COLO829 (cell line): ENCODE measurements at places on chromosomes 12 and 14.
A peak's percentile ranks its signal among the peaks of the same experiment; 100 is the strongest.

GRCh38 chr12:51362307-51362706 is 15.8 kb upstream of the CELA1 start:
- DNase-seq = peak; percentile 42

DNA sequence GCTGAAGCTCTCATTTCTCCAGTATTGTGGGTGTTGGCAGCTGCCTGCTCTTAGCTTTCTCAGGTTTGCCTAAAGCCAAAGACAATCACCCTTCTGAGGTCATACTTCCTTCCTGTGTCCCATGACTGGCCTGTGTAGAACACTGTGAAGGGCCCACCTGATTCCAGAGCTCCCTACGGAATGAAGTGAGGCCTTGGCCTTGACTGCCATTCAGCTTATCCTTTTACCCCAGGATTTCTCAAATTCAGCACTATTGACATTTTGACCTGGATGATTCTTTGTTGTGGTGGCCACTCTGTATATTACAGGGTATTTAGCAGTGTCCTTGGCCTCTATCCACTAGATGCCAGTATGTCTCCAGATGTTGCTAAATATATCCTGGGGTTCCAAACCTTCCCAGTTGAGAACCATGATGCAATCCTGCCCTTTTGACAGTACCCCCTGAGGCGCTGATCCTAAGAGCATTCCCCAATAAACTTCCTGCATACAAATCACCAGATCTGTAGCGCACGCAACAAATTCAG is 112.3 kb upstream of the KRR1 start:
- DNase-seq = peak; percentile 60

DNA sequence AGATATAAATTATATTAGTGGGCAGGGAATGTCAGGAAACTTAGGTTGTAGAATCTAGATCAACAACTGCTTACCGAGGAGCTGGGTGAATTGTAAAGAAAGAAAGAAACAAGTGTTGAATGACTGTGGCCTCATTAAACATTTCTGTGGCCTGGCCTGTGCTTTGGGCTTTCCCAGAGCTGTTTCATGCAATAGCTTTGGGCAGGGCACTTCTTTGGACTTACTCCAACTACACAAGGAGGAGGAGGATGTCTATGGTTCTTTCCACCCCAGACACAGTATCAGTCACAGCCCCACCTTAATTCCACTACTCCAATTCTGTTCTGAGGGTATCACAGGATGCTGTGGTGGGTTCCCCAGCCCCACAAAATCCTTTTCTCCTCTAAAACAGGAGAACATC is 38.0 kb downstream of the DPF3 start:
- DNase-seq = no peak

- DNase-seq = no peak
Observed at GRCh38 chr14:60175255-60175902, 10.2 kb upstream of the DHRS7 start.

DNA sequence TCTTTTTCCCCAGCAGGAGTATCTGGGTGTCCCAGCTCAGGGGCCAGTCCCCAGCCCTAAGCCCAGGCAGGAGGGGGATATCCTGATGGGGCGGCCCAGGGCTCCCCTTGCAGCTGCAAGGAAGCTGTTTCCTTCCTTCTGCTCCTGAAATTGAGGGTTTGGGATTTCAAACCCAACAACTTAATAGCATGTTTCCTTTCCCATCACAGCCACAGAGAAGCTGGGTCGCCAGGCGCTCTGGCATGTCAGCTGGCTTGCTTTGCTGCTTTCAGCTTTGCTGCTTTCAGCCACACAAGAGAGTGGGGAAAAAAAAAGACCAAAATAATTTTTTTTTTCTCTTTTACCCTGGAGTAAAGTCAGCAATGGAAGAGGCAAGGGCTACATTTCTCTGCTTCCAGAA is 30.0 kb downstream of the HVCN1 start:
- DNase-seq = no peak

- no peak for DNase-seq
Observed at GRCh38 chr12:31474751-31475150, 116.2 kb downstream of the DENND5B start.

DNA sequence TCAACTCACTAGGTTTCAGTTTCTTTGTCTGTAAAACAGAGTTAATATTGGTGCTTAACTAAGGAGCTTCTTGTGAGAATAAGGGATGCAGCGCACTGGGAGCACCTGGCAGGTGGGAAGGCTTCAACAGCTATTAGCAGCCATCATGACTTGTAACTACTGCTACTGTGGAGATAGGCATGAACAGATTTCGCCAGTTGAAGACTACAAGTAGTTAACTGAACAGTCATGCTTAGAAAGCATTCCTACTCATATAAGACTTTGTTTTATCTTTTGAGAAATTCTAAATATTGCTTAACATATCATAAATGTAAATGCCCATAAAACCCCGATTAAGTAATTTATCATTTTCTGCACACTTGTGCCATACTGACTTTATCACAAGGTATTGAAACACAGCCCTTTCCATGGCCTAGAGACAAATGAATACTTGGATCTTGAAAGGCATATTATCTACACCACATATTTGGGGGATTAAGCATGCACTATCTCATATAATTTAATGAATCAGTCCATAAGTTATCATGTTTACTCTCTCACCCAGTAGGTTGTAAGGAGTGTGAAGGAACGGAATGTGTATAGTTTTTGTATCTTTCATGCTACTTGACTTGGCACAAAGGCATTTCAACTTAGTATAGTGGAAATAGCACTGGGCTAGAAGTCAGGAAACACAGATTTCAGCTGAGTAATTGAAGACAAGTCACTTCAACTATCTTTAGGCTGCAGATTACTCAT is 16.1 kb downstream of the NTN4 start:
- no peak for DNase-seq

DNA sequence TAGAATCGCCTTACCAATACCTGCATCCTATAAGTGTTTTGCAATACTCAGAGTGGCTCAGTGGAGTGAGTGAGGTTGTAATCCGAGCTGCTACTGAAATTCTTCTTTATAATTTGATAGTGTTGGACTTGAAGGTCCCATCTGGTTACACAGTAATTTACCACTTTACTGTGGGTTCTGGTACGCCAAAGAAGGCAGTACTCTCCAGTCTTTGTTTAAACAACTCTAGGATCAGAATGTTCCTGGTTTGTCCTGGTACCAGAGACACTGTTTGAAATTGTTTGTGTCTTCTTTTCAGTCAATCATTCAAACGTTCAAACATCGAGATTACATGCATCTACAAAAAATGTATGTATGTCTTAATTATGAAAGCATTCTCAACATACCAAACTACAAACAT is 51.3 kb upstream of the AMN1 start:
- DNase-seq = no peak

DNA sequence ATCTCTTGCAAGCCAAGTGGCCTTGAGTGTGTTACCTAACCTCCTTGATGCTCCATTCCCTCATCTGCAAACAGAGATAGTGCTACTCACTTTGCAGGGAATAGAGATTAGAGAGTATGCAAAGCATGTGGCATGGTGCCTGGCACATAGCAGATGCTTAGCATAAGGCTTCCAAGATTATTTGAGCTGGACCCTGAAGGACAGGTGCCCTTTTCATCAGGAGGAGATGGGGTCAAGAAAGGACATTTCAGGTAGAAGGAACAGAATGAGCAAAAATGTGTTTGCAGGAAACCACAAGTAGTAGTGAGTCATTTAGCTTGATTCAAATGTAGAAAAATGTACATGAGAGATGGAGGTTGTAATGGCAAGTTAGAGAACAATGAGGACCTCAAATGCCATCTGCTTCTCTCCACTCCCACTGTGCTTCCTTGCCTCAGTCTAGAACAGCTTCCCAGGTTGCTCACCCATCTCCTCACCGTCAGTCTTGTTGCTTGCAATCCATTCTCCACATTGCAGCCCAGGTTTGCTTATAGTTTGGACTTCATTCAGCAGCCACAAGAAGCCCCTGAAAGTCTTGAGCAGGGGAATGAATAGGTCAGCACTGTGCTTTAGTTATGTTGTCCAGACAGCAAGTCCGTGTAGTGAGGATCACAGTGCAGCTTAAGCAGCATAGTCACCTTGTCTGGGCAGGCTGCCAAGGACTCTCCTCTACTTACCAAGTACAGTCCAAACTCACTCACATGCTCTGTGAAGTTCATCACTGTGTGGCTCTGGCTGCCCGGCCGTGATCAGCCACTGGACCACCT is 536.3 kb upstream of the CCDC196 start:
- peak; percentile 9 for DNase-seq

GRCh38 chr12:119687406-119687805 is 19.5 kb downstream of the PRKAB1 start:
- no peak for DNase-seq

- DNase-seq = no peak
Observed at GRCh38 chr14:53494587-53494986, 341.5 kb upstream of the DDHD1 start.

DNA sequence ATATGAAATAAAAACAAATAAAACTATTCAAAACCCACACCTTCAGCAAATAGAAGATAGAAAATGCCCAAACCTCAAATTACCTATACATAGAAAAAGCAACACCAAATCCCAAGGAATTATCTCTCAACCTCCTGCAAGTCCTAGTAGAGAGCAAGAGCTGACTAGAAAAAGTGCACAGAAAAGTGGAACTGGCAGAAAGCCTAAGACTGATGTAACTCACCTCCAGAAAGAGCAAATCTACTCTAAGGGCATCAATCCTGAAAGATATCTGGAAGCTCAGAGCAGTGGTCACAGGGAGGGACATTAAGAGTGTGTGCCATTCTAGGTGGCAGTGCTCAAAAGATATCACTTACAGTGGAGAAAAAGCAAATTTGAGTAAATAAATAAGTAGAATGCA is 62.1 kb upstream of the PLEKHG7 start:
- DNase-seq = no peak
